Heart left ventricle (tissue), 16 donors: ENCODE measurements at places on chromosomes 12 and 14. TPM values are rescaled to one million over a fixed set of nuclear protein-coding genes. Genes with fewer than 3 reads are reported as not detected.
A peak's percentile ranks its signal among the peaks of the same experiment; 100 is the strongest.

SLC25A47 gene
- not detected for total RNA-seq

GRCh38 chr14:24425704-24426103, 3.8 kb downstream of the CBLN3 start:
- H3K27me3 ChIP-seq, result no peaks in the 10 kb centered on the region
- H3K36me3 ChIP-seq, result no peaks in the 10 kb centered on the region
- H3K4me3 ChIP-seq, result no peak overlapping the region
- H3K4me1 ChIP-seq, result peaks cover 30% of the 10 kb centered on the region
- H3K27ac ChIP-seq, result peak overlapping the region; percentile 53

- peak overlapping the region; percentile 62 for H3K27ac ChIP-seq
- no peak for DNase-seq
- H3K27me3 ChIP-seq, result peaks cover 33% of the 10 kb centered on the region
- peaks cover 13% of the 10 kb centered on the region for H3K4me1 ChIP-seq
- peak overlapping the region; percentile 47 for H3K4me3 ChIP-seq
These were observed 1.7 kb downstream of the ARHGAP9 start for GRCh38 chr12:57477710-57478681.

ADAM21 gene
- total RNA-seq, result 0.19 TPM

DNA sequence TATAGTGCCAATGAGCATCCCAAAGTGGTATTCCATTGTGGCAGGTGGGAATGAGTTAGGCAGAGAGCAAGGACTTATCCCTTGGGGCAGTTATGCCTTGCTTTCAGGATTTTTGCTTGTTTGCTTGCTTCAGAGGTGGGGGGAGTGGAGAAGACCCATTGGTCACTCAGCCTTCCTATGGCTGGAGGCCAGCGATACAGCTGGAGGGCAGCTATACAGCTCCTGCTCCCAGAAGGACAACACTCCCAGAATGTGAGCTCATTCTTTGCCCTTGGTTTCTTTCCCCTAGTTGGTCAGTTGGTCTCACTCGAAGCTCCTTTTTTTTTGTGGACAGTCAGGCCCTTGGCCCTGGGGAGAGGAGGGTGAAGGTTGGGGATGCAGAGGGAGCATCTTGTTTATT, 14.5 kb downstream of the KRT83 start:
- H3K27ac ChIP-seq, result no peak overlapping the region
- H3K4me1 ChIP-seq, result no peaks in the 10 kb centered on the region
- no peak overlapping the region for H3K4me3 ChIP-seq
- no peaks in the 10 kb centered on the region for H3K36me3 ChIP-seq
- no peaks in the 10 kb centered on the region for H3K27me3 ChIP-seq
